Activated CD4-positive, alpha-beta T cell treated with anti-CD3 and anti-CD28 coated beads, Interleukin-2, amount 10 ng/mL, durations not matched to agents 7 days and 5 days (primary cell): ENCODE measurements at places on chromosomes 3 and 15.

GRCh38 chr15:70853973-70854665, at the start of gene LARP6:
TSS of gene LARP6 (minus strand) at chr15:70854157. CDS start at chr15:70854088, 69 bp downstream.
- DNase-seq = no peak

DNA sequence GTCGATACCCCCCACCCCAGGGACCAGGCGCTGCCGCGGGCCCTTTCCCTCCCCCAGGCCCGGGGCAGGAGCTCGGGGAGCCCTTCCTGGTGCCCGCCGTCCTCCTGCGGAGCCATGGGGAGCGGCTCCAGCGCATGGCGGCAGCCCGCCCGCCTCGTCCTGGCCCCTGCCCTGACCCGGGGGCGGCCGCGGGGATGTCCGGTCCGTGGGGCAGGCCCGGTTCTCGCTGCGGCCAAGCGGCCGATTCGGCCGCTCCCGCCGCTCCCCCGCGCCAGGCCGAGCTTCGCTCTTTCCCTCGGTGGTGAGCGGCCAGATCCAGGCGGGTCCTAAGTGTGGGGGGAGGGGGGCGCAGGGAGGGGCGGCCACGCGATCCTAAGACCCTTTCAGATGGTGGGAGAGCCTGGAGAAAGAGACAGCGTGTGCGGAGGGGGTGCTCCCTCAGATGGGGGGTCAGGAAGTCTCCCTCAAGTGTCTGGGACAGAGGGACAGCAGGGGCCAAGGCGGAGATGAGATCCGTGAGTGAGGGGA, 1.3 kb downstream of the NEIL1 start:
- DNase-seq = no peak

DNA sequence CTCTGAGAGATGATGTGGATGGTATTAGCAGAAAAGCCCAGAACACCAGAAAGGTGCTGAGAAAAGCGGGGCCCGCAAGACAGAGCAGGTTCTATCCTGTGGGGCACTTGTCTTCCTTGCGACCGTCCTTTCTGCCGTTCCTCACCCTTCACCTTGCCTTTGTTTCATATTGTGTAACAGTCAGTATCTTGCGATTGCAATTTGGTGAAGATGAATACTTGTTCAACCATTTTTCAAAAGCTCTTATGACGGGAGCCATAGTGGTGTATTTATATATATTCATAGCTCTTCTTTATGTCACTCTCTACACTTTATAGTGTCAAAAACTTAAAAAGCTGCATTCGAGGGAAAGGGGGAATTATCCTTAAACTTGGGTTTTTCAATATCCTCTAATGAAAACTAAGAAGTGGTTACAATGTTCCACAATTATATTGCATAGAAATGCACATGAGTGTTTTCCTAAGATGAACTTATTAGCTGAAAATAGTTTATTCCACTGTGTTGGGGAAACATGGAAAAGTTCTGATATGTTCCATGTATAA, 797 bp downstream of the MAP3K13 start:
- no peak for DNase-seq

GRCh38 chr15:69096196-69096595, 64.2 kb upstream of the GLCE start:
- no peak for DNase-seq

DNA sequence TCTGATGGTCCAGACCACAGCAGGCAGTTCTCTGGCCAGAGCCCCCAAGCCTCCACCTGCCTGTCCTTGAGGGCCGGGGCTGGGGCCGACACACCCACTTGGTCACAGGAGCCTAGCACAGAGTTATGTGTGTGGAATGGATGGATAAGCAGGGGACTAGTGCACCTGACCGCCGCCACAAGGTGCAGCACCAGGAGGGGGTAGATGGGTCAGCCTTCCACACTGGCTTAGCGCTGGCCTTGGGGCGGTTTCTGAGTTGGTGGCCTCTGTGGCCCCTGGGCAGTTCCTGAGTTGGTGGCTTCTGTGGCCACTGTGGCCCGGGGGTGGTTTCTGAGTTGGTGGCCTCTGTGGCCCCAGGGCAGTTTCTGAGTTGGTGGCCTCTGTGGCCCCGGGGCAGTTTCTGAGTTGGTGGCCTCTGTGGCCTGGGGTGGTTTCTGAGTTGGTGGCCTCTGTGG, 75.8 kb downstream of the FBLN2 start:
- no peak for DNase-seq

DNA sequence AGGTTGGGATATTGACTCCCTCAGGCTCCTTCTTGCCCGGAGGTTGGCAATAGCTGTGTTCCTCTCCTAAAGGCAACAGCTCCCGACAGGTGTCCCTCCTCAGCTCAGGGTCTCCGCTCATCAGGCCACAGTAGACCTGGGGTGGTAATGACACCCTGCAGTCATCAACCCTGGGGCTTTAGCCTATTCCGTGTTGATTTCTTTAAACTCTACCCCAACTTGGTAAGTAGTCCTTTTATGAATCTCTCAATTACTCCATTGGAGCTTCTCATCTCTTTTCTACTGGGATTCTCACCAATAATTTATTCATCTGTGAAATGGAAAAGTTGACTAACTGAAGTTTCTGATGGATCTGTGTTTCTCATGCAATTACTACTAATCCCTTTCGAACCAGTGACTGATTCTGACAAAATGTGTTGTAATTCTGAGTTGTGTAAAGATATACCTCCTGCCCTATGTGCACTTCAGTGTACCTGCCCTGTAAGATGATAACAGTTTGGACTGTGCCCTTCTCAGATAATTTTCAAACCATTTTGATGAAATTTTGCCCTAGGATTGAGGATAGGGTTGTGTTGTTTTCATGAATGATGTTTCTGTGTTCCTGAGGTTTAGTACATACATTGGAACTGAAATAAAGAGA, 89.7 kb downstream of the RPL39L start:
- DNase-seq = no peak

GRCh38 chr3:129658110-129658843, 51.8 kb upstream of the PLXND1 start:
- DNase-seq = no peak

- DNase-seq = no peak
Observed at GRCh38 chr15:66936109-66936860, 129.1 kb upstream of the SMAD3 start.

- DNase-seq = no peak
Observed at GRCh38 chr3:183731611-183732010, 34.0 kb downstream of the YEATS2 start.

DNA sequence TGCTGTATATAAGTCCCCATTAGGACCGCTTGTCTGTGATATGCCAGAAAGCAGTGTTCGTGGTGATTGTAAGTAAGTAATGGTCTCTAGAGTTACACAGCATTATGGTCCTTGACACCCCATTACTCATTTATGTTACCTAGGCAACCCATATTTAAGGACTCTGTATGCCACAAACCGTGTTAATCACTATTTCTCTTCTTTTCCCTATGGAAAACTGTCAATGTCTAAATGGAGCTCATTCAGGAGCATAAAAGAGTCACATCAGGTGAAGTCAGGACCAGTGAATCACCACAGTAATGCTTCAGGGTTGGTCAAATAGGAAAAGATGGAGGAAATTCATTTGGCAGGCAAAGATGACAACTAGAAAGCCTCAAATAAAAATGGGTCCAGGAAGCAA, 146.6 kb upstream of the PEX5L start:
- no peak for DNase-seq

DNA sequence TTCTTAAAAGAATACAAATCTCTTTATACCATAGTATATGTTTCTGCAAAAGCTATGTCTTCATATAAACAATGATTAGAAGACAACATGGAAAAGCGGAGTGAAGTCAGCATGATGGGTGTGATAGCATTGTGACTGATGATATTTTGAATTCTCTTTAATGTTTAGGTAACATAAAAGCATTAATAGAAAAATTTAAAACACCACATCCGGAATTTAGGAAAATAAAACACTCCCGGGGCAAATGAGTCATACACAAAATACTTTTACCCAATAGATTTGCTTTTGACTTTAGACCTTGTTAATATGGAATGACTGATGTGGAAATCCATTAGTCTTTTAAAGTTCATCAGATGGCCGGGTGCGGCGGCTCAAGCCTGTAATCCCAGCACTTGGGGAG, 134.7 kb downstream of the P3H2 start:
- no peak for DNase-seq

DNA sequence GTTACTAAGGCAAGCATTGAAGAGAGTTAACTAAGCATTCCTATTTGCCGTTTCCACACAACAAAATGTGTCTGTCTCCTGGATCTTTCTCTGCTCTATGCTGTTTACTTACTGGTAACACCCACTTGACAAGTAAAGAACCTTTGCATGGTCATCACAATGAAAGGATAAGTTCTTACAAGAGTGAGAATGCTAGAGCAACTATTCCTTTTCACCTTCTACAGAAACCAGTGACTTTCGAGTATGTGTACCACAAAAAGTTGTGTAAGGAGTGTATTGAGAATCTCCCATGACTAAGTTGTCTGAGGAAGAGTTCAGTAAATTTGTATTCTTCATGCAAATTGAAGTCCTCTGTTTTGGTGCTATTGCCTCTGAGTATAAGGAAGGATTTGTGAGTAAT, 10.8 kb downstream of the TIPARP start:
- DNase-seq = no peak

DNA sequence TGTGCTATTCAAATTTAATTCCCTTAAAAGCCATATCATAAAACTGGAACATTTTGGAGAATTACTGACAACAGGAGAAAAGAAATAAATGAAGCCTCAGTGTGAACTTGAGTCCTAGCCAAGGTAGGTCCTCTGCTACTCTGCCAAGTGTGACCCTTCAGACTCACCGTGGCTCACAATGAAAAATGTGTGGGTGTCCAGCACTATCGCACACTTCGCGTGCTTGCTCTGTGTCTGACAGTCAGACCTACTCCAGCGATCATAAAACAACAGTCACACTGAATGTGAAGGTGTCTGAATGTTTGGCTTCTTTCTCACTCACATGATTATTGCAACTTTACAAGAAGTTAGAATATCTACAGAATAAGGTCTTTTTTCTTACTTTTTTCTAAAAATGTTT, 65.8 kb upstream of the TRA2B start:
- DNase-seq = no peak

- no peak for DNase-seq
Observed at GRCh38 chr15:38398134-38398533, 55.8 kb upstream of the FAM98B start.

DNA sequence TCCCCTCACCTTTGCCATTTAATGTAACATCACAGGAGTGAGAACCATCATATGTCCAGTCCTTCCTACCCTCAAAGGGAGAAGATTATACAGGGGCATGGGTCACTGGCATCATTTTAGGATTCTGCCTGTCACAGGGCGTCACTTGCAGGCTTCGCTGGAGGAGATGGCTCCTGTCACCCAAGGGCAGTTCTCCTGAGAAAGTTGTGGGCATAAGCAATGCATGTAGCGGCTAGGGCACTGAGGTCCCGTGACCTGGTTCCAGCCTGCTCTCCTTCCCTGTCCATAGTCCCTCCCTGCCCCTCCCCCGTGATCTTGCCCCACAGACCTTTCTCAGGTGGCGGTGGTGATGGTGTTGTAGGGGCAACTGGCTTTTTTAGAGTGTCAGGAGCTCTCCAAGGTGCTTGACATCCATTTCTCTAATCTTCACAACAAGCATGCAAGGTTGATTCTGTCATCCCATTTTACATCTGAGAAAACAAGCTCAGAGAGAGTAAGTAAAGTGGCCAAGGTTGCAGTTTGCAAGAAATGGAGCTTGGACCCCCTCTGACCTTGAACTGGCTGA, 241.5 kb upstream of the CTDSPL start:
- no peak for DNase-seq

- DNase-seq = no peak
Observed at GRCh38 chr3:43192028-43192427, 86.1 kb upstream of the POMGNT2 start.

DNA sequence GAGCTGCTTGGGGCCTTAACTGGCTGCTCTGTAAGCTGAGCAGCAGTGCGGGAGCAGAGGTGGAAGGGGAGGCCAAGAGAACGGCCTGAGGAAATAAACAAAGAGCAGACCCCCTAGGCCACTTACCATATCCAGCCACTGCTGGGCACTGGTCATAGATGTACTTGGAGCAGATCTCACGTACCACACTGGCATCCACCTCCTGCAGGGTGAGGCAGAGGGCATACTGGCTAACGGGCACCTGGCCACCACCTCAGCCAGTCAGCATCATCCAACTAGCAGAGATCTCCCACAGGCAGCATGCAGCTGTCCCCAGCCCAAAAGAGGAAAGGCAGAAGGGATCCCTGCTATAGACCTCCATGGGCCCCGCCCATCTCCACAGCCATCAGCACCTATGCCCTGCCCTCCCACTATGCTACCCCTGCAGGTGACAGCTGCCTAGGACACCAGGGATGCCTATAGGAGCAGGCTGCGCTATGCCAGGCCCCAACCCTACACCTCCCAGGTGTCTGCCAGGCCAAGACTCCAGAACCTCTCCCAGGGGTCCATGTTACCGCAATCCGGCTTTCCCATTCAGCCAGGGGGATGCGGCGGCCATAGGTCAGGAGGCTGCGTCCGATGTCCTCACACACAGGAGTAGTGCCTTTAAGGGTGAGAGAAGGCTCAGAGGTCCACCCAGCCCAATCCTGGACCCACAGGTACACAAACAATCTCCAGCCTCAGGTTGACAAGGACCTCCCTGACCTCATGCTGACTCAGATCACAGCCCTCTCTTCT, 4.6 kb upstream of the COL7A1 start:
- DNase-seq = no peak

DNA sequence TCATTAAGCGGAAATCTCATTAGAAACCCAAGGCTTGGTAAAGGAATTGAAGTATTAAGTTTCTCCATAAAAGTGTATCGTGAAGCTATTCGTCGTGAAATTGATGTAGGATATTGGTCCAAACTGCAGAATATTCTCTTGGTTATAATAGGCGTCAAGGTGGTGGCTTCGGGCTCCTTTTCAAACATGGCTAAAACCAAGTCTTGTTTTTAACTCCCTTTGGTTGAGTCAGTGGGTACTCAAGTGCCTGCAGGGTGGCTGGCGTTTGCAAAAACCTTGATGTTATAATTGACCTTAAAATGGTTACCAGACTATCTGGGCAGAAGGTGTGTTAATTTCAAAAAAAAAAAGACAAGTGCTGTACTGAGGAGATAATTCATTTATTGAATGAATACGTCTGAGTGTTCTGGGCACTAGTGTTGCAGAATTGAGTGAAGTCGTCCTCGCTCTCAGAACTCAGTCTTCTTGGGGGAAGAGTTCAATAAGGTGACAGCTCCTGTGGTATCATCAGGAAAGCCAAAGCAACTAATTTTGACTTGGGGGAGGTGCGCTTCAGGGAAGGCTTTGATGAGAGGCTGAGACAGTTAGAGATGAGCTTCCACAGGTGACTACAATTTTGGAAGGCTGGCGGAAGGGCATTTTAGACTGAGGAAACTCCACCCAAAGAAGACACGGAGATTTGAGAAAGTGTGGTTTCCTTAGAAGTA, 1.5 kb downstream of the UBE2Q2 start:
- DNase-seq = peak; percentile 34
